Hindlimb muscle (tissue), 1 donor: ENCODE measurements at places on chromosomes 6 and 20.

GRCh38 chr6:170259278-170259677 lies 31.6 kb downstream of the DLL1 start:
- no peak for DNase-seq

- no peak for DNase-seq
These were observed 9.9 kb downstream of the KIAA1755 start for GRCh38 chr20:38250609-38251008.

DNA sequence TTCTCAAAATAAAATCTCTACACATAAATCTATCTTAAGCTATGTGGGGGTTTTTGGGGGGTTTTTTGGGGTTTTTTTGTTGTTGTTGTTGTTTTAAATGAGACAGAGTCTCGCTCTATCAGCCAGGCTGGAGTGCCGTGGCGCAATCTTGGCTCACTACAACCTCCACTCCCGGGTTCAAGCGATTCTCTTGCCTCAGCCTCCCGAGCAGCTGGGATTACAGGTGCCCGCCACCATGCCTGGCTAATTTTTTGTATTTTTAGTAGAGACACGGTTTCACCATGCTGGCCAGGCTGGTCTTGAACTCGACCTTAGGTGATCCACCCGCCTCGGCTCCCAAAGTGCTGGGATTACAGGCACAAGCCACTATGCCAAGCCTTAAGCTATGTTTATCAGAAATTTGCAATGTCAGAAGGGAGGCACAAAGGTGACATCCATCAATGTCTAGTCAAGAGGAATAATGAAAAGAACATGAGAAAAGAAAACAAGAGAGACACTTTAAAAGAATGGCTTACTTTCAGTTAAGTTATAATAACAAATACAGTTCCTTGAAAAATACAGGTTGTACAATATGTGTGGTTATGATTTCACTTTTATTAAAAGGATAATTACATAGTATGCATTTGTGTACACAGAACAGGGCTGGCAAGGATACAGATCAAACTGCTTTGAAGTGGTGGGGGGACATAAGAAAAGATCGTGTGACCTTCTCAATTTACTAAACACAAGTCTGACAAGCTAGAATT lies 28.6 kb downstream of the SLC23A2 start:
- DNase-seq, result no peak

DNA sequence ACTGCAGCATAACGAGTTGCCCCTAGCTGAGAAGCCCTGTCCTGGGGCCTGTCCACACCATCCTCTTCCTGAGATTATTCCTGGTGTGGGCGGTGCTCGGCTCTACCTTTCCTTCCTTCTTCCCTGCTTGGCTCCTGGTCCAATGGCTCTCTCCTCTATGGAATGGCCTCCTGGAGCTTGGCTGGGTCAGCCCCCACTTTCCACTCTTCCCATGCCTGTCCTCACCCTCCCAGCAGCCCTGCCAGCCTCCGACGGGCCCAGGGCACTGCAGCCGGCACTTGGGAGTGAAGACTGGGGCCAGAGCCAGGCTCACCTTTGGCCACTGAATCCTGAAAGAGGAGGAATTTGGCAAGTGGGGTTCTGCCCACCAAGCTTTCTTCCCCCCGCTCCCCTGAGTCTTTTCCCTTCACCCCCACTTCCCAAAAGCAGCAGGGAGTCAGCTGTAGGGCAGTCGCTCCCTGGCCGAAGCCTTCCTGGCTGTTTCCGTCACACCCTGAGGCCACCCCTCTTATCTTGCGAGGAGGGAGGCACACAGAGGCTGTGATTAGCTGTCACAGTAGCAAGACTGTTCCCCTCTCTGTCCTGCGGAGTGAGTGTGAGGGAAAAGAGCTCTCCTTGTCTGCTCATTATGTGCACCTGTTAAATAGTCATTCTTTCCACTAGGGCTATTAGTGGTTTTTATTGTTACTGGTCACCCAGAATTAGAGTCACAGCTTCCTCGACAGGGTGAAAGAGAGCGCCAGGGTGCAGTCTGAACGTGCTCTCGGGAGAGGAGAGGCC lies 6.3 kb upstream of the CDSN start:
- DNase-seq, result no peak

DNA sequence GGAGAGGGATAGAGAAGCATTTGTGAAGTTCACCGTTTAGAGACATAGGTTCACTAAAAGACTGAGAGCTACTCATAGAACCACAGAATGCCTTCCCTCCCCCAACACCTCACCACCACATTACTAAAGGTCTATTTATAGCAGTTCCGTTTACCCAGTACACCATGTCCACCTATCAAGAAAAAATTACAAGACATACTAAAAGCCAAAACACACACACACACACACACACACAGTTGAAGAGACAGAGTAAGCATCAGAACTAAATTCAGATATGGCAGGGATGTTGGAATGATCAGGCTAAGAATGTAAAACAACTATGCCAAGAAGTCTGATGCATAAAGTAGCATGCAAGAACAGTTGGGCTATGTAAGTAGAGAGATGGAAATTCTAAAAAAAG lies 52.3 kb downstream of the SLC22A3 start:
- no peak for DNase-seq

DNA sequence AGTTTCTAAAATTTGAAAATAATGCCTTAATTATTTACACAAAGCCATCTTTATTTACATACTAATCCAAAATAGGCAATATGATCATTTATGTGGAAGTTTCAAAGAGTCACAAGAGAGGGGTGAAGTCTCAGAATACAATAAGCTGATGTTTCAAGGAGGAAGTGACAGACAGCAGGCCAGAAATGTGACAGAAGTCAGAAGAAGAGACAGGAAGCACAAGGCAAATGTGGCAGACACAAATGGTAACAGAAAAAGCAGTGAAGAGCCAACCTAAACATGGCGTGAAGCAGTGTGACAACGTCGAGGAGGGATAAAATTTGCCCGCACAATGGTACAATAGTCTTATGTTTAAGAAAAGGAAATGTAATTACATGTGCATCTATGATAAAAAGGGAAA lies 59.8 kb downstream of the SHPRH start:
- no peak for DNase-seq

- DNase-seq, result no peak
These were observed 162.9 kb downstream of the JARID2 start for GRCh38 chr6:15408758-15409157.

DNA sequence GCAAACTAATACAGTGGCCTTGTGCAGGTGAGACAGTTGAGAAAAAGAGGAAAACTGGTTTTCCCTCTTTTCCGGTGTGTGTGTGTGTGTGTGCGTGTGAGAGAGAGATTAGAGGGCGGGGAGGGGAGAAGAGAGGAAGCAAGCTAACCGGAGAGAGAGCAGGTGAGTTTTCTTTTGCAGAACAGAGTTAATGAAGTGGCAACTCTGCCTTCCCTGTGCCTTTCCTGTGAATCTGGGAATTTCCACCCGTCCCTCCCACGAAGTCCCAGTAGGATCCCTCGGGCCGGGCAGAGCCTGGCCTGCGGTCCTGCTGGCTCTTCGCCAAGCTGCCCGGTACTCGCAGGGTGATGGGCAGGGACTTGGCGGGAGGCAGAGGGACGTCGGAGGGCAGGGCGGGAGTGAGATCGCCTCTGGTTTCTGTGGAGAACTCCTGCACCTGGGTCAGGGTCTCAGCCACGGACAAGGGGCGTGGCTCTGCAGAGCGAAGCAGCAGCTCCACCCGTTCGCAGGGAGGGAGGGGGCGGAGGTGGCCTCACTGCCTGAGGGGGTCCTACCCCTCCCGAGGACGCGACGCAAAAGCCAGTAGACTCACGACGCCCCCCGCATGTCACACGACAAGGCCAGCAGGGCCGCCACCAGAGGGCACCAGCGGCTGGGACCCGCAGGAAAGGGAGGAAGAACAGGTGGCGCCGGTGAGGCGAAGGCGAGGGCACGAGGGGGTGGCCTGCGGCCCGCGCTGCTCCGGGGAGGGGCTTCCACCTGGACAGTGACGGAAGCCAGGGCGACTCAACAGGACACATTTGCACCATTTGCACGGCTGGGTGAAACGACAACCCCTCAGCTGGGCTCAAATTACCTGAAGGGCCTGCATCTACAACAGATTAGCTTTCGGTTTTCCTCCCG lies 51.2 kb upstream of the RNF182 start:
- peak; percentile 55 for DNase-seq

DNA sequence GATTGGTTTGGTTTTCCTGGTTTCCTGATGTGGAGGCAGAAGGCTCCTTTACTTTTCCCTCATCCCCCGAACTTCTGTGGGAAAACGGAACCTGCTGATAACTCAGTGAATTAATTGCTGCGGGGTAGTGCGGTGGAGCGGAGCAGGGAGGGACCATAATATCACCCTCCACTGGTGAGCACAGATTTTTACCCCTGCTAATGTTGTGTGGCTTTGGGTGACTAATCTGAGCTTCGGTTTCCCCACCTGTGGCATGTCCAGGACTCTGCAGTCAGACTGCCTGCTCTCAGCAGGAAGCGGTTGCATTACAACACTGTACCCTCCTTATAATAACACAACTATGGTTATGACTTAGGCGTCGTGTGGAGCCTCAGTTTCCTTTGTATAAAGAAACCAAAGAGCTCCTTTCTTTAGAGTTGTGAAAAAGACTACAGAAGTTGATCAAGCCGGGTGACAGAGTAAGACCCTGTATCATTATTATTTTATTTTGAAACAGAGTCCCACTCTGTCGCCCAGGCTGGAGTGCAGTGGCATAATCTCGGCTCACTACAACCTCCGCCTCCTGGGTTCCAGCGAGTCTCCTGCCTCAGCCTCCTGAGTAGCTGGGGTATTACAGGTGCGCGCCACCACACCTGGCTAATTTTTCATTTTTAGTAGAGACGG lies 2.2 kb upstream of the ID1 start:
- no peak for DNase-seq

GRCh38 chr20:61775423-61775822 lies 290.3 kb downstream of the TAF4 start:
- DNase-seq, result no peak

DNA sequence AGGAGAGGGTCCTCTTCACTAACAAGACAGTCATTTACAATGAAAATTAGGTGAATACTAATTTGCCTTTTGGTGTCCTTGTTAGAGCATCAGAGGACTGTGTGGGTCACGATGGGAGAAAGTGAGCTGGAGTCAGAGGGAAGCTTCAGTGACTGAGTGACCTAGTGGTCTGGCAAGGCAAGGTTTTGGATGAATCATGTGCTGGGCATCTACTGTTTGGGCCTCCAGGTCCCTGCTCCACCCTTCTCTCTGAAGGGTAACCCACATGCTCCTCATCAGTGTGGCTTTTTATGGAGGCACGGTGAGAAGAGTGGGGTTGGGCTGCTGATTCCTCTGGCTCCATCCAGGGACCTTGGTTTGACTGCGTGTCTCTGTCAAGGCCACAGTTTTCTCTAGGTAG lies 60.5 kb upstream of the EXOC2 start:
- DNase-seq, result no peak

DNA sequence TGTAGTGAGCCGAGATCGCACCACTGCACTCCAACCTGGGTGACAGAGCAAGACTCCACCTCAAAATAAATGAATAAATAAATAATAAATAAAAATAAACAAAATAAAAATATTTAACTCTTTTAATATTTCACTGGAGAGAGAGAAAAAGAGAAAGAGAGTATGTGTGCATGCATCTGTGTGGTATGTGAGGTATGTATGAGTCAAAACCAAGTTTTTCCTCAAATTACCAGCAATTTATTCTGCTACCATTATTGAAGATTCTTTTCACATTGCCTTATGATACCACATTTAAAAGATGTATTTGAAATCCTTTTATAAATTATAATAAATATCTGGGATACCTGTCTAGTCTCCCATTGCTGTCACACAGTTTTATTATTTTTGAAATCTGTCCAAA lies 122.1 kb downstream of the CD164 start:
- no peak for DNase-seq

DNA sequence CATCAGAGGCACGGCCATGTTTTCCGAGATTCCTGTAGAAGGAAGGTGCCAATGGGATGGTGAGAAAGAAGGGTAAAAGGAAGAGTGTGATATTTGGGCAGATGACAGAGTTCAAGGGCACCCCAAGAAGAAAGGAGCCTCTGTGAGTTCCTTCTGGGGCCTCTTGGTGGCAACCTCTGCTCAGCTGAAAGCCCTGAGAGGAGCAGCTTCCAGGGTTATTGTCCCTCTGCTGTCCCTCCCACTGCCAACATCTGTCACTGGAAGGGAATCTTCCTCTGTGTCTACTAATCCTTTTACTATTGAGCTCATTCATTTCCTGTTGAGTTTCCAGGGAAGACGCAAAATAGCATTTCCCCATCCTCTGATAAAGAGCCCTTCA lies 40.0 kb upstream of the KCNK16 start:
- no peak for DNase-seq

DNA sequence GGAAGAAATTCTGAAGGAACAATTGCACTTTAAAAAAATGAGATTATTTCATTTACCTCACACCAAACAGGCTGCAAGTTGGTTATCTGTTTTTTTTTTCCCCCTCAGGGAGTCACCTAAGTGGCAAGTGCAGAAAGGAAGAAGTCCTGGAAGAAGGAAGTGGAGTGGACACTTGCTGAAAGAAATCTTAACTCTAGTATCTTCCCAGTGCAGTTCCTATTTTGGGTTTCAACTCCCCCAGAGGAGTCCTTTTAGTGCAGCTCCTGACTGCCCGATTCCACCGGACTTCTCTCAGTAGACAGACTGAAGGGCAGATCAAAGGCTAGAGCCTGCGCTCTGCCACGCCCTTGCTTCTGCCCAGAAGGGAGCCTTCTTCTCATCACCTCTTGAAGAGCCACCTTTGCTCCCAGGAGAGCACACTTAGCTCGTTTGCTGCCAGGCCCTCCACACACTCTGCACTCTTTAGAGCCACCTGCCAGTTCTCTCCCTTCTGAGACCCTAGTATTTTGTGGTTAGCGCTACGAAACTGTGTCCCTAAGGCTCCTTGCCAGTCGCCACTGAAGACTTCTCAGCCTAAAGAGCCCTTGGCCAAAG lies 4.9 kb downstream of the MTCL3 start:
- DNase-seq, result no peak
